Breast epithelium (tissue), 4 donors: ENCODE measurements at places on chromosomes 7 and 10.

DNA sequence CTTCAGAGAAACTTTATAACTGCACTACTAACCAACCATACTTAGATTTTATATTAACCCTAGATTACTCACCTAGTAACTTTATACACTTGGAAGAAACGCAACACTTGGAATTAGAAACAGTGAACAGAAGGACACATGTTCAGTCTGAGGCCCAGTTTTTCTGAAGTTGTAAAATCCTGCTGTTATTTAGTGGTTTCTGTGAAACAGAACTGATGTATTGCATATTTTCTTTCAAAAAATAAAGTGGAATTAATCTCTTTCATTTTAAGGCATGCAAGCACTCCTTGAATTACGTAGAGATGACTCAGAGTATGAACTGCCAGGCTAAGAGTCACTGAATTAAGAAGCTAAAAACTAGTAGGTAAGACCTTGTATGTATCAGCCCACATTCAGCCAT, 215.8 kb downstream of the SKAP2 start:
- DNase-seq, result no peak

- peak; percentile 58 for DNase-seq
Observed at GRCh38 chr7:75993689-75994387, 557 bp downstream of the TMEM120A start.

DNA sequence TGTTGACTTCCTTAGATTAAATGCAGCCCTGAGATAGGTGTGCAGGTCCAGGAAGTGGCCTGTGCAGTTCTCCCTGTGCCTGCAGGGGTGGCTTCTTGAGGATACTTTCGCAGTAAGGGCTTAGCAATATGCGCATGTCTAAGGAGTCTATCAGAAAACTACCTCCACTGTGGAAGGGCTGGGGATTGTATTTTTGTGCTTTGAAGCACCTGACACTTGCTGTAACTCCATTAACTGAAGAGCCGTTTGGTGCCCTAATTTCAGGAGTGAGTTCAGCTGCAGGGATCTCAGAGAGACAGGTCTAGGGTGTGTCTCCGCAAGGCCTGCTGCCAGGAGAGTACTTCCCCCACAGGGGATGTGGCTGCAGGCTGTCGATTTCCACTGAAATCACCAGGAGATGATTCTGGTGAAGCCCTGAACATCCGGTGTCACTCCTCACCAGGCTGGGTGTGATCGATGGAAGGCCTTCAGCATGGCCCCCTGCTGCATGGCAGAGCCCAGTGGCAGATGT, 35.5 kb downstream of the IKZF1 start:
- no peak for DNase-seq

DNA sequence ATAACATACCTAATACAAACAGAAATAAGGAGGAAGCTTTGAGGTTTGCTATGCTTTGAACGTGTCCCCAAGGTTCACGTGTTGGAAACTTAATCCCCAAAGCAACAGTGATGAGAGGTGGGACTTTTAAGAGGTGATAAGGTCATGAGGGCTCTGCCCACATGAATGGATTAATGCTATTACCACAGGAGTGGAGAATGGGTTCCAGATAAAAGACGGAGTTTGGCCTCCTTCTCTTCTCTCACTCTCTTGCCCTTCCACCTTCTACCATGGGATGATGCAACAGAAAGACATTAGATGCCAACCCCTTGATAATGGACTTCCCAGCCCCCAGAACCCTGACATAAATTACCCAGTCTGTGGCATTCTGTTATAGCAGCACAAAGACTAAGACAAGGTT, 9.6 kb downstream of the ITGB1 start:
- no peak for DNase-seq

- DNase-seq, result peak; percentile 47
Observed at GRCh38 chr10:48658243-48658974, 26.3 kb upstream of the WDFY4 start.

DNA sequence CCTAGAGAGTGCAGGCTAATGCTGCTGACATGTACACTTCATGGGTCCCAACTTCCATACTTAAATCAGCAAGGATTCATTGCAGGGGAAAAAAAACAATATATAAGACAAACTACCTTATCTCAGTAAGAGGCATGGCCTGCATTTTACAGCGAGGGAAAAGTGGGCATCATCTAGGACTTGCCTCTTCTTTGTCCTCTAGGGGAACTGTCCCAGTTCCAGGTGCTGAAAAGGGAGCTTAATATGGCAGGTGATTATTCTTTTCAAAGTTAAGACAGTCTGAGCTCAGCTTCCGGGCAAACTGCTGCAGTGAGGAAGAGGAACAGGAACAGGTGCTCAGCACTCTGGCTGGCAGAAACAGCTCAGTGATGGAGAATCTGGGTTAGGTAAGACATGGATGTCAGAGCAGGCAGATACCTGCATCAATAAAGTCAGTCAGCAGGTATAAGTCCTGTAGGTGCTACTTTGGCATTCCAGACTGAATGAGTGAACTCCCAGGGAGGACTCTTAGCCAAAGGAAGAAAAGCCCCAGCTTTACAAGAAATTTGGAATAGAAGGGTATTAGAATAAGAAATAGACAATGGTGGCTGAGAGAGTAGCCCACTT, 147.2 kb downstream of the TMEM178B start:
- no peak for DNase-seq
